ENCODE measurements at places on chromosomes 3 and 15. TPM values are rescaled to one million over a fixed set of nuclear protein-coding genes. Genes with fewer than 3 reads are reported as not detected.

The FANCD2 gene
- 5.0 TPM for total RNA-seq

The PIERCE2 gene
- total RNA-seq = 2.5 TPM

The EFHB gene
- 1.5 TPM for total RNA-seq

The BAHD1 gene
- total RNA-seq = 23.8 TPM

The NR1I2 gene
- total RNA-seq = 0.54 TPM

The CYP1A1 gene
- not detected for total RNA-seq

The SLC22A13 gene
- total RNA-seq = 4.7 TPM

The TGM4 gene
- total RNA-seq = not detected

The LIPH gene
- total RNA-seq = 1.1 TPM

The FRMD4B gene
- total RNA-seq = 25.8 TPM

The CPNE4 gene
- 48.4 TPM for total RNA-seq

The IL17RC gene
- total RNA-seq = 21.6 TPM

The GPR171 gene
- total RNA-seq = not detected

Data from dorsolateral prefrontal cortex (tissue), 122 donors.